SJSA1 (cell line): ENCODE measurements at places on chromosomes 2 and 18. TPM values are rescaled to one million over a fixed set of nuclear protein-coding genes. Genes with fewer than 3 reads are reported as not detected.

- no peaks in the 10 kb centered on the region for H3K36me3 ChIP-seq
- no peak overlapping the region for H3K4me3 ChIP-seq
- no peaks in the 10 kb centered on the region for H3K27me3 ChIP-seq
- H3K27ac ChIP-seq: no peak overlapping the region
- H3K4me1 ChIP-seq: 0 out of 2 replicates have a peak, but pooled peaks cover 3% of the 10 kb centered on the region
- DNase-seq: no peak
These were observed 254.0 kb downstream of the CYP26B1 start for GRCh38 chr2:71893646-71894045.

- peak; percentile 84 for DNase-seq
- peak overlapping the region; percentile 19; the same call in 1 of the 2 replicates for H3K27ac ChIP-seq
- no peaks in the 10 kb centered on the region for H3K27me3 ChIP-seq
These were observed 206.9 kb downstream of the ARL4C start for GRCh38 chr2:234289834-234290590.

Gene ANKRD29
- total RNA-seq: 0.34 TPM in 1 of 2 replicates, not detected in the other

Gene CARF
- total RNA-seq: 3.1 and 7.9 TPM in 2 replicates

Gene ATRAID
- 104 and 153 TPM in 2 replicates for total RNA-seq
